ENCODE measurements at places on chromosomes 3 and 15. TPM values are rescaled to one million over a fixed set of nuclear protein-coding genes. Genes with fewer than 3 reads are reported as not detected.

The SCN11A gene
- not detected for total RNA-seq

DNA sequence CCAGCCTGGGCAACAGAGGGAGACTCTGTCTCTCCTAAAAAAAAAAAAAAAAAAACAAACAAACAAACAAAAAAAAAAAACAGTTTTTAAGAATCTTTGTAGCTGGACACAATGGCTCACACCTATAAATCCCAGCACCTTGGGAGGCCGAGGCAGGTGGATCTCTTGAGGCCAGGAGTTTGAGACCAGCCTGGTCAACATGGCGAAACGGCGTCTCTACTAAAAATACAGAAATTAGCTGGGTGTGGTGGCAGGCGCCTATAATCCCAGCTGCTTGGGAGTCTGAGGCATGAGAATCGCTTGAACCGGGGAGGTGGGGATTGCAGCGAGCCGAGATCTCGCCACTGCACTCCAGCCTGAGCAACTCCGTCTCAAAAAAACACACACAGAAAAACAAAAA, 53.1 kb downstream of the KLHL25 start:
- no peak overlapping the region for H3K4me3 ChIP-seq
- H3K27me3 ChIP-seq: no peaks in the 10 kb centered on the region
- peaks cover 21% of the 10 kb centered on the region for H3K4me1 ChIP-seq
- H3K27ac ChIP-seq: no peak overlapping the region
- H3K36me3 ChIP-seq: peaks cover 43% of the 10 kb centered on the region

DNA sequence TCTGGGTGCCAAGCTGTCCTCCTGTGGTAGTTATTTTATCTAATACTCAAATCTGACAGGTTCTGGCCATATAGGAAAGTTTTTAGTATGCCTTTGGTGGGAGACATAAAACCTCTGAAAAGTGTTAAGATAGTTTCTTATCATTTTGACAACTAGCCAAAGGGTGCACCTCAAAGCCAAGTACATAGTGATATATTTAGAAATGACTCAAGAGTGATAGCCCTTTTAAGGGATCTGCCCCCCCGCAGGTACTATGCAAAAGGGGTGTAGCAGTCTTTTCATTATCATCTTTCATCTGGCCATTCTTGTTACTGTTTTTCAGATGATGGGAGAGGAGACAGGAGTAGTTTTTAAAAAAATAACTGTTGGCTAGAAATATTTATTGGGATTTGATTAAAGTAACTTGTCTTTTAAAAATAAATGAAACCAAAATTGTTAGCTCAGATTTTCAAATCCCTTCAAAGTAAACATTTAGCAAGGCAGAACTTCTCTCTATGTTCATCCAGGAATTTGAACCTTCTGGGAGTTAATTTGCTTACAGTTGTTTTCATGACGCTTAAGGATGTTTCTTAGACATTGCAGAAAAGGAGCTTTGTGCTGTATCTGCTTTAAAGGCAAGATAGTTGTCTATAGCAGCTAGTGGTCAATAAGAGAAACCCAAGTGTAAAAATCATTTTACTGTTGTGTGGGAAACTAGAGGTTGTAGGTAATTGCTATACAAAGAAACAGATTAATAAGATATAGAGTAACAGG, 5.1 kb downstream of the PHLDB2 start:
- H3K27me3 ChIP-seq: no peaks in the 10 kb centered on the region
- peaks cover 76% of the 10 kb centered on the region for H3K4me1 ChIP-seq
- H3K36me3 ChIP-seq: peaks cover 6% of the 10 kb centered on the region
- DNase-seq: no peak
- peak overlapping the region; percentile 94 for H3K27ac ChIP-seq

- H3K4me1 ChIP-seq: no peaks in the 10 kb centered on the region
- H3K27ac ChIP-seq: no peak overlapping the region
- H3K27me3 ChIP-seq: no peaks in the 10 kb centered on the region
Measured at GRCh38 chr3:6416049-6416661, 444.8 kb upstream of the GRM7 start.

The PPIB gene
- 706 TPM for total RNA-seq

- no peak for DNase-seq
- H3K36me3 ChIP-seq: peaks cover 31% of the 10 kb centered on the region
- H3K27me3 ChIP-seq: no peaks in the 10 kb centered on the region
Measured at GRCh38 chr15:47768735-47769134, 51.4 kb downstream of the SEMA6D start.

Data from chondrocyte (in vitro differentiated cells).